ENCODE measurements at places on chromosomes 5 and 9.

GRCh38 chr5:102307232-102307631 lies 11.1 kb upstream of the SLCO4C1 start:
- no peak for DNase-seq

GRCh38 chr9:15048772-15049171 lies 138.5 kb upstream of the FREM1 start:
- no peak for DNase-seq

GRCh38 chr5:82720213-82721086 lies 356.7 kb downstream of the TMEM167A start:
- no peak for DNase-seq

- DNase-seq, result no peak
Measured at GRCh38 chr5:81427566-81427965, 33.6 kb upstream of the ACOT12 start.

DNA sequence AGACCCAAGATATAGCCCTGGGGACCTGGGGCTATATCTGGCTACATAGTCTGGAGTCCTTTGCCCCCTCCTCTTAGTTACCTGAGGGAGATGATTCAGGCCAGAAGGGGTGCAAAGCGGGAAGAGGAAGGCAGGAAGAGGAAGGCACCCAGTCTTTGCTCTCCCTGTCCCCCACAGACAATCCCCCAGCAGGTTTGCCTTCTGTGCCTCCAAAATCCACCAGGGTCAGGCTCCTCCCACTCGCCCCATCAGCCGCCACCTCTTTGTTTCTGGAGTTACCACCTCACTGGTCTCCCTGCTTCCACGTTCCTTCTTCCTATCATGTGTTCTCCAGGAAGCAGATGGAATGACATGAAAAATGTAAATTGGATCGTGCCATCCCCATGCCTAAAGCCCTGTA lies 31.2 kb upstream of the FABP6 start:
- DNase-seq, result no peak

All from stimulated activated CD4-positive, alpha-beta T cell treated with anti-CD3 and anti-CD28 coated beads, Interleukin-2, amount 100 ng/mL, for 48 hours (primary cell).